Activated CD4-positive, alpha-beta T cell treated with anti-CD3 and anti-CD28 coated beads for 36 hours (primary cell): ENCODE measurements at places on chromosomes 5 and 9. TPM values are rescaled to one million over a fixed set of nuclear protein-coding genes. Genes with fewer than 3 reads are reported as not detected.

DNA sequence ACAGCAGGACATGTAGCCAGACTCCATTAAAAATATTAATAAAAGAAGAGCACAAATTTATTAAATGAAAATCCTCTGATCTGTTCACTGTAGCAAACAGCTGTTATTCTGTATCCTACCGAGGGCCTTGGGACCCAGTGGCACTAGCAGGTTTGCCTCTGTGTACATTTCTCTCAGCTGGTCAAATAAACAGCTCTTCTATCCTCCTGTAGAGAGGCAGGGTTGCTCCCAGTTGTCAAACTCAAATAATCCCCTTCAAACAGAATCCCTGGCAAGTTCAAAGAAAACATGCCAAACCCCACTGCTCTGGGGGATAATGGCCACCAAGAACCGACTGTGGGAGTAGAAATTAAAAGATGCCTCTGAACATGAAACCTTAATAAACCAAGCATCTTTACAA, 1262.0 kb upstream of the DMAC1 start:
- no peak for DNase-seq

DNA sequence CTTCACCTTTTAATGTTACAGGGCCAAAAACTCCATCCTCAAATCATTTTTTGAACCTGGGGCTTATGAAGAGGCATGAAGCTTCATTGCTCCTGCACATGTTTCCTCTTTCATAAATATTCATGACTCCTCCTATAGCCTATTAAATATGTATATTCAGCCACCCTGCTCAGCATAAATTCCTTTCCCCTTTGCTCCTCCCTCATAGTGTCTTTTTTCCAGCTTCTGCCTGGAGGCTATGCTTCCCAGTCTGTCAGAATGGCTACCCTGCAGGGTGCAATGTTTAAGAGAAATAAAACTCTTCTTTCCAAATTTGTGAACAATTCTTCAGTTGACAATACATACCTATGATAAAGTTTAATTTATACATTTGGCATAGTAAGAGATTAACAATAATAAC, 1082.9 kb upstream of the CDH18 start:
- no peak for DNase-seq

- no peak for DNase-seq
These were observed 547.3 kb downstream of the DTWD2 start for GRCh38 chr5:118441034-118441433.

DNA sequence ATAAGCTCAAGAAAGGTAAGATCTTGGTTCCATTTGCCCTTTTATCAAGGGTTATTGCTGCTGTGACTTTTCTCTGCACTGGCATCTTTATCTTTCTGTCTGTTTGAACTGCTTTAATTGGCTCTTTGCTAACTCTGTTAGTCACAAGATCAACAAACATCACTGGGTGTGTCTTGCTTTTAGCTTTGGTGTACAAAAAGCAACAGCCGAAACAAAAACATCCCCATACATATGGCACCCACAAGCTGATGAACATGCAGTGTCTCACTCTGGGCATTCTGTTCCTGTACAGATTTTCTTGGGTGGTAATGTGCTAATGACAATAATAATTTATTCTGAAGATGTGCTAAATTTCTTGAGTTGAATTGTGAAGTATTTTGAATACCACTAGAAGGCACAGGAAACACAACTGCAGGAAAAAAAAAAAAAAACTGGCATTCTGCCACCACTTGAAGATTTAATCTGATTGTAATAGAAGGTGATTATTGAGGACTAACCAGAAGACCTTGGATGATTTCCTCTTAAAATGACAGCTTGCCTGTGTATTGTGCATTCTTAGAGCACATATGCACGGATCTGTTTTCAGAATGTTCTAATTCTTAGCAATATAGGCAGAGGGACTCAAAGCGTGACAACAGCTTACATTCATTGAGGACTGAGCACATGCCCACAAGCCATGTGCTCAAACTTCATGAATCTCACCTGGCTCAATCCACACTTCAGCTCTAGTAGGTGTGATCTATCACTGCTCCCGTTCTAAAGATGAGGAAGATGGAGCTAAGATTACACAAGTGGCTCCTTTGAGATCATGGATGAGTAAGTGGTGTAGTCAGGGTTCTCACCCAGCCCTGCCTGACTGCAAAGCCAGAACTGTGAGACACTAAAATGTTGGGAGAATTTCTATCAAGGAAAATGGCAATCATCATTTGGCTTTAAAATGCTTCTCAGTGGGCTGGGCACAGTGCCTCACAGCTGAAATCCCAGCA, 96.4 kb downstream of the EBF1 start:
- DNase-seq = no peak

DNA sequence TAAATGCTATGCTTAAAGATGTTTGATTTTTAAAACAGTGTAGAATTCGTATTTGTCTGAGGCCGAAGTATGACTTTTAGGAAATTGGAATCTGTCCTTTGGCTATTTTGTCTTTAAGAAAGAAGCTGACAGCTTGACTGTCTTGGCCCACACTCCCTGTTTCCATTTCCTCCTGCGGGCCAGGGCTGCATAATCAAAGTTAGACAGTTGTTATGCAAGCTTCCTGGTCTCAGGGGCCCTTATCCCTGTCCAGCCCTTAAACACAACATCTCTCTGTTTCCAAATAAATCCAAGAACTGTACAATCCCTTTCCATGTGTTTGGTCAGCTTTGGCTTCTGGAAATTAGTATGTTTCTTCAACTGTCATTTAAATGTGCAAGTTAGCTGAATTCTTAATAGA, 54.6 kb upstream of the ECM2 start:
- no peak for DNase-seq

DNA sequence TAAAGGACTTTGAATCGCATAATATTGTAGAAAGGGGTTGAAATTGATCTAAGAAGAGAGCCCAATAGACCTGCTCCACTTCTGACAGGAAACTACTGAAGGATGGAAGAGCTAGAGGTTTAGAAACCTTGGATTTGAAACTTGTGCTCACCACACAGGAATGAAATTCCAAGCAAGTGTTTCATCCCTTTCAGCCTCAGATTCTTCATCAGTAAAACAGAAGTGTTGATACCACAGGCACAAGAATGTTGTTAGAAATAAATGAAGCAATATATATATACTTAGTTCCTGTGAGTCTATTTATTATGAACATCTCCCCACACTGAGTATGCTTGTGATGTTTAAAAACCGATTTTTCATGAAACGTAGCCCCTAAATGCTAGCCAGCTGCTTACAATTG, 43.8 kb downstream of the PRRC1 start:
- no peak for DNase-seq

- no peak for DNase-seq
These were observed 11.5 kb upstream of the JMY start for GRCh38 chr5:79224286-79224984.

- peak; percentile 58 for DNase-seq
These were observed 29.3 kb upstream of the OBP2B start for GRCh38 chr9:133238272-133238850.

GRCh38 chr5:157384971-157385709, 74.9 kb upstream of the NIPAL4 start:
- no peak for DNase-seq

GRCh38 chr5:168177831-168178450, 113.5 kb upstream of the WWC1 start:
- no peak for DNase-seq

GRCh38 chr5:179781846-179782245, 11.9 kb upstream of the LTC4S start:
- no peak for DNase-seq

- no peak for DNase-seq
These were observed 18.3 kb upstream of the NDST1 start for GRCh38 chr5:150489360-150490295.

DNA sequence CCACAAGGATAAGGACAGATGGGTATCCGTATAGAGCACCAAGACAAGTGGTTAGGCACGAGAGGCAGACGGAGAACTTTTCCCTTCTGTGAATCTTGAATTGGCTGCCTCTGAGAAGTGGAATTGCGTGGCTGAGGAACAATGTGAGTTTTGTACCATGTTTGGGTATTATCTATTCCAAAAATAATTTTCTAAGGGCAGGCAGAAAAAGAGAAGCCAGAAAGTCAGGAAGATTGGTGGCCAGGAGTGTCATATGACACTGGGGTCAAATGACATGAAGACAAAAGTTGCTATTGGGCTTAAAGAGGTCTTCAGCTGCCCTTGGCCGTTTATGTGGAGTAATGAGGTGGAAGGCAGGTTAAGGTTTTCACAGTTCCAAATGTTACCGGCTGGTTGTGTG, 14.5 kb downstream of the HABP4 start:
- no peak for DNase-seq

DNA sequence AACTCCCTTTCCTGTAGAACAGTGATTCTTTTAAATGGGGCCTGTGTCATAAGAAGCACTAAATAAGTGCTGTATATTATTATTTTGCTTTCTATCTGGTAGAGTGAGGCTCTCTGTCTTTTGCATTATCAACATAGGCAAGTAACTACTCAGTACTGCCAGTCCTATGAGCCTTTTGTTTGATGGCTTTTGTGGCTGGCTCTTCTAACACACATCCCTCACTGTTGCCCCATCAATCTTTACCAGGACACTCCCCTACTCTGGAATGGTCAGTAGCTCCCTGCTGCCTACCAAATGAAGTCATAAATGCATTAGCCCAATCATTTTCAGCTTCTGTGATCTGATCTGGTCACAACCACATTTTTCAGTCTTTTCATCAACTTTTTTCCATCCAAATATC, 137.6 kb downstream of the INSYN2B start:
- no peak for DNase-seq

- no peak for DNase-seq
These were observed 461.3 kb downstream of the ENC1 start for GRCh38 chr5:74179179-74179578.

GRCh38 chr9:100308965-100309564, 43.7 kb downstream of the TEX10 start:
- DNase-seq = no peak

DNA sequence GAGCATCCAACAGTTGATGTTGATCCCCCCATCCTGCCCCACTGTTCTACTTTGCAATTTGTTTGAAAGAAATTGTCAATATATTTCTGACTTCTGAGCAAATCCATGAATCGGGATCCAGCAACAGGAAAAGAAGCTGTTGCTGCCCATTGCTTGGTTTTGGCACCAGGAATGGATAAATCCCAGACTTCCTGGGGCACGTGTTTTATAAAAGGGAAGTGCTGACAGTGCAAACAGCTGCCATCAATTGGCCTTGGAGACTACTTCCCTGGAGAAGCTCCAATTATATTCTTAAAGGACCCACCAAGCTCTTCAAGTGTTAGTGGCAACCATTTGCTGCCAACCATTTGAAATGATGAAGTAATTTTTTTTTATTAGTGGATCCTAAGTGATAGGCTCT, 13.7 kb downstream of the STK32A start:
- DNase-seq = no peak

DNA sequence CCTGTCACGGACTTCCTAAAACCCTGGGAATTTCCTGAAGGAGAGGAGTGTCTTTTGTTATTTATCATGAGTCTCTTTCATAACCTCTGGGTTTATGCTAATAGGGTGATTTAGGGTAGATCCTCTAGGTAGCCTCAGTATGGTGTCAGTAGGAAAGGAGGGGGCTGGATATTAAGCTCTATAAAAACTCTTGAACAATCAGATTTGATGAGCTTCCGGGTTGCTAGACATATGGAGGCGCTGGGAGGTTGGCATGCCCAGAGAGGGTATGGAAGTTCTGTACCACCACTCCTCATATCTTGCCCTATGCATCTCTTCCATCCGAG, 15.6 kb upstream of the PTBP3 start:
- DNase-seq = no peak

- DNase-seq = peak; percentile 85
These were observed 14.4 kb upstream of the SCGB3A1 start for GRCh38 chr5:180605554-180606214.

- DNase-seq = no peak
These were observed 82.6 kb downstream of the GALNT10 start for GRCh38 chr5:154273028-154273617.

DNA sequence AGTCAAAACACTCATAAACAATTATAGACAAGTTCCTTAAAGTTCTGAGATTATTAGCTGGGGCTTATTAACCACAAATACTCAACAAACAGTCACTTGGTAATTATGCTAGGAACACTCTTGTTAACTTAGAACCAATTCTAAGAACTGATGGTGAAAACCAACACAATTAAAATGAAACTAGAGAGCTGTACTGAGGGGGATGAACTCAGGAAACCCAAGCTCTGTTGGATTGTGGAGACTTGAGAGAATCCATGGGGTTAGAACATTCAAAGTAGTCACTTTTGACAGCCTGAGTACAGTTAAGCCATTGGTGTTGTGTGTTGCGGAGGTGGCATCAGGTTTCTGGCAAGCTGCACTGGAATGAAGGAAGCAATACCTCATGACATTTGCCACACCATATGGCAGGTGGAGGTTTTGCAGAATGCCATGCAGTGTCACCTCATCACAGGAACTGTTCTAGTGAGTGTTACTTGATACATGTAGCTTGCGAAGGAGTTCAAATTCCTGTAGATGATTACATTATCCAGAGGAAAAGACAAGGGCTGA, 480.9 kb upstream of the CD180 start:
- DNase-seq = no peak

GRCh38 chr5:103367702-103368101, 109.1 kb downstream of the MACIR start:
- no peak for DNase-seq

GRCh38 chr5:140358738-140359310, 1.2 kb upstream of the SLC4A9 start:
- no peak for DNase-seq

GRCh38 chr9:130741831-130742449, 48.4 kb downstream of the EXOSC2 start:
- DNase-seq = peak; percentile 31

- no peak for DNase-seq
These were observed 61.1 kb downstream of the PSD2 start for GRCh38 chr5:139856714-139857113.

COL15A1 gene
- total RNA-seq = not detected

ADAMTS16 gene
- total RNA-seq = not detected

TAF11L10 gene
- not detected for total RNA-seq

TAF1L gene
- not detected for total RNA-seq

PRDM9 gene
- not detected for total RNA-seq

SPAAR gene
- total RNA-seq = not detected

OR1N2 gene
- not detected for total RNA-seq

ANKRD18A gene
- 7.5 TPM for total RNA-seq

SLC45A2 gene
- not detected for total RNA-seq

C6 gene
- total RNA-seq = not detected

AJM1 gene
- total RNA-seq = 4.8 TPM

SPATA31C1 gene
- total RNA-seq = not detected

ACOT12 gene
- total RNA-seq = not detected
